ENCODE measurements at places on chromosomes 6 and 20.

DNA sequence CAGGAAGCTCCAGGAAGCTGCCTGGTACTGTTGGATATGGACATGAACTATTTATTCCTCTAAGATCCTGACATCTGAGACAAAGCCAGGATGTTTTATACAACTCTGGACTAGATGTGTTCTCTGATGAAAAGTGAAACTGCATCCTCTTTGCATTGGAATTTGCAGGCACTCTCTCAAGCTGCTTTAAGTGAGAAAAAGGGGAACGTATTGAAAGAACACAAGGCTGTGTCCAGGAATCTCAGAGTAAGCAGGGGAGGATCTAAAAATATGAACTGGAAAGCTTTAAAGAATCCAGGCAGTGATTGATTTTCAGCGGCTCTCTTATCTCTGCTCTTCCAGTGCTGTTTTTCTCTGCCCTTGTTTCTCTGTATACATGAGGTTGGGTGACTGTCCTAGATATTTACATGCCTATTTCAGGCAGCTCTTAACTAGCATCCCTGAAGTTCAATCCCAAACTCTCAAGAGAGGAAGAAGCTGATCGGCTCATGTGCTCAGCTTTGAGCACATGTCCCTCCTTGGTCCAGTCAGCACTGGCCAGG lies 193.8 kb downstream of the PLCB4 start:
- DNase-seq, result no peak

DNA sequence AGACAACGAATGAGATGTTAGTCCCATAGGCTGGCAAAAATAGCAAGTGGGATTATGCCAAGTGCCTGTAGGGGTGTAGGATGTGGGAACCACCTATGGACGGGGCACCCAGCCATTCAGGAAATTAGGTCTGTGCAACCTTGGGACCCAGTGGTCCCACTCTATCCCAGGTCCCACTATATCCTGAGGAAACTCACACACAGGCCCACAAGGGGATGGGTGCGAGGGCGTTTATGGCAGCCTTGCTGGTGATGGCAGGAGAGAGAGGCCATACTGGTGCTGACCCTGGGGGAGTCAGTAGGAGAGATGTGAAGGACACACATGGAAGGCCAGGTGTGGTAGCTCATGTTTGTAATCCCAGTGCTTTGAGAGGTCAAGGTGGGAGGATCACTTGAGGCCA lies 163.6 kb downstream of the EYA2 start:
- no peak for DNase-seq

- no peak for DNase-seq
Observed at GRCh38 chr6:147693181-147693580, 184.7 kb downstream of the SAMD5 start.

DNA sequence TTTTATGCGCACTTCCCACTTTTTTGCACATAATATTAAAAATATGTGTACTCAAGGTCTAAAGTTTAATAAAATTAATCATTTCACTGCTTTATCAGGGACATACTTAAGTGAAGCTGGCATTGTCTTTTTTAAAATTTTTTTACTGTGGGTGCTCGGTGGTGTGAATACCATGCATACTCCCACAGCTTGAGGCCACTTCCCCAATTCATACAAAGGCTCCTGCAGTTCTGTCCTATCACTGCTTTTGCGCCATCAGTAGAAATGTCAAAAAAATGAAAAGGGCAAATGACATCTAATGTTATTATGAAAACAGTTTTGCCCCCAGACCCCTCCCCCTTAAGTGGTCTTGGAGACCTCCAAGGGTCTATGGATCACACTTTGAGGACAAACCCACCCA lies 464.1 kb upstream of the ARID1B start:
- no peak for DNase-seq

DNA sequence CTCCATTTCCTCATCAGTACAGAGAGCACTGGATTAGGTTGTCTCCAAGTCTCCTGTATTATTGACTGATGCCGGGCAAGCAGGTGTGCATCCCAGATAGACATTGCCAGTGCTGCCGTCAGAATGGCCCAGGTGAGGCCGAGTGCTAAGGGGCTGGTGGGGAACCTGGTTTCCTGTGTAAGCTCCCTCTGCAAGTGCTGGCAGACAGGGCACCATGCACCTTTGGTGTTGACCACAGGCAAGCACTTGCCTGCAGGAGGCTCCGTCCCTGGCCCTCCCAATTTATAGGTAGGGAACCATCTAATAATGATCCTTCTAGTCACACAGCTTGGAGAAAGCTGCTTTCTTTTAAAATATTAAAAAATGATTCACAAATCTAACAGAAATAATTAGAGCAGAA lies 747 bp downstream of the GABRR1 start:
- no peak for DNase-seq

DNA sequence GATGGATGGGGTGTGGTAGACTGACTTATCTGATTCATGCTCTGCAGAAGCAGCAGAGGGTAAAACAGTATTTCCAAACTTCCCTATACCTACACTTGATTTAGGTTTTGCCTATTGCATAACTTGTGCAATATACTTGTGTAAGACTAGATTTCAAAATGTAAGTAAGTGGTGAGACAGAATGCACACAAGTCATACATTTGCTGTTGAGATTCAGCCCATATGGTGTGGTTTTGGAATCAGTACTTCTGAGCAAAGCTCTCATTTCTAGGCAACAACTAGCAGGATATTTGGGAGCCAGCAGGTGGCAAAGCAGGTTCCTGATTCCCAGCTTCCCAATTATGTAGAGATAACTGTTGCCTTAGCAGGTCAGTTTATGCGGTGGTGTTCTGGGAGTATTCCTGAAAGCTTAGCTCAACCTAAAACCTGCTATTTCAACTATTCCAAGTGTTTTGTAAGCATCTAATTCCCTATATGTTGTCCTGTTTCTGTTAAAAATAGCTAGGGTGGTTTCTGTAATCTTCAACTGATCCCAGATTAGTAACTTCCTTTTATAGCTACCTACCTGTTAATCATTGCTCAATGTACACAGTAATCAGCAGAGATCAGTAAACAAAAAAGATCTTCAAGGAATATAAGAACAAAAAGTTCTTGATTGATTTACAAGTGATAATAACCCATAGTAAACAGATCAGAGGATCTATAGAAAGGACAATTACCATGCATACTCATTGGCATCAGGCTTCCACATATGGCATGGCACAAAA lies 8.5 kb upstream of the FABP7 start:
- DNase-seq, result no peak

GRCh38 chr6:120899932-120900331 lies 434.3 kb downstream of the TBC1D32 start:
- no peak for DNase-seq

DNA sequence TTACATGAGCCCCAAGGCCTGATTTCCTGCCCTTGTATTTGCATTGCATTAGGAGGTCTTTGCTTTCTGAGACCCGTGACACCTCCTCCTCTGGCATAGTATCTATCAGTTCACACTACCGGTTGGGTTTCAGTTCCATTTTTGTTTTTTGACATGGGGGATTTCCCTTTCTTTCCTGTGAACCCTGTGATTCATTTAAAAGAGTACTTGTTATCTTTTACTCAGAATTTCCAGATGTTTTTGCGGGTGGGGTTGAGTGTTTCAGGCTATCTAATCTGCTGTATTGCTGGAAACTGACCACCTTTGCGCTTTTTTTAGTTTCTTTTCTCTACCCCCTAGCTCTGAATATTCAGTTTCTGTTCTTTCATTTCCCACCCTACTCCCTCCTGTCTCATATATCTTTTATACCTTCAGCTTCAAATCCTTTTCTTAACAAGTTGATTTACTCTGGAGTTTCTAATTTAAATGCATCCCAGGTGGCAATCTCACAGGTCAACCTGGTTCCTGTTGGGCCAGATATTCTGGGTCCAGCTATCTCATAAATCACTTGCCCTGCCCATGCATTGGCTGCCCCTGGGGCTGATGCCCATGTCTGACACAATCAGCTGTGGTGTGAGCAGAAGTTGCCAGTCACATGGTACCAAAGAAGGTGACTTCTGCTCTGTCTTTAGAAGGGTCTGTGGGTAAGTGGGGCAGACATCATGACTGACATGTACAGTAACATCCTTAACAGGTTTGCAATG lies 14.3 kb upstream of the NCOA3 start:
- DNase-seq, result no peak

DNA sequence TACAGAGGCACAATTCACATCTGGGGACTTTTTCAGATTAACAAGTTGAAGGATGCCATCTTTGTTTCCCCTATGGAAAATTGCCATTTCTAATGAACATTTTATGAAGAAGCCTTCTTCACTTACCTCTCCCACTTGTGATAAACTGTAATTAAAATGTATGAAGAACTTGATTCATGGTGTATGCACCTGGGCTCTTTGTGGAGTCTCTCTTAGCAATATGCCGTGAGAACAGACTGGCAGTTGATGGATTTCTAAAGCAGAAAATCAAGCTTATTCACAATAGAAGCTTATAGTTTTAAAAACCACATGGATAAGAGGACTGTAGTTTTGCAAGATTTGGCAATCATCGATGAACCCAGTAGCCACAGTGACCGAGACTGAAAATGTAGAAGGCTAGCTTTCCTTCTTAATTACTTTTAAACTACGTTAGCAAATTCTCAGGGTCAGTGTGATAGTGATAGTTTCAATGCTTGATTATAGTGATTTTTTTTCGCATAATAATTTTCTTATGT lies 270.6 kb downstream of the PRL start:
- no peak for DNase-seq

GRCh38 chr6:94045099-94045829 lies 625.9 kb upstream of the EPHA7 start:
- DNase-seq, result no peak

- DNase-seq, result no peak
Observed at GRCh38 chr6:129631070-129631469, 78.9 kb downstream of the ARHGAP18 start.

DNA sequence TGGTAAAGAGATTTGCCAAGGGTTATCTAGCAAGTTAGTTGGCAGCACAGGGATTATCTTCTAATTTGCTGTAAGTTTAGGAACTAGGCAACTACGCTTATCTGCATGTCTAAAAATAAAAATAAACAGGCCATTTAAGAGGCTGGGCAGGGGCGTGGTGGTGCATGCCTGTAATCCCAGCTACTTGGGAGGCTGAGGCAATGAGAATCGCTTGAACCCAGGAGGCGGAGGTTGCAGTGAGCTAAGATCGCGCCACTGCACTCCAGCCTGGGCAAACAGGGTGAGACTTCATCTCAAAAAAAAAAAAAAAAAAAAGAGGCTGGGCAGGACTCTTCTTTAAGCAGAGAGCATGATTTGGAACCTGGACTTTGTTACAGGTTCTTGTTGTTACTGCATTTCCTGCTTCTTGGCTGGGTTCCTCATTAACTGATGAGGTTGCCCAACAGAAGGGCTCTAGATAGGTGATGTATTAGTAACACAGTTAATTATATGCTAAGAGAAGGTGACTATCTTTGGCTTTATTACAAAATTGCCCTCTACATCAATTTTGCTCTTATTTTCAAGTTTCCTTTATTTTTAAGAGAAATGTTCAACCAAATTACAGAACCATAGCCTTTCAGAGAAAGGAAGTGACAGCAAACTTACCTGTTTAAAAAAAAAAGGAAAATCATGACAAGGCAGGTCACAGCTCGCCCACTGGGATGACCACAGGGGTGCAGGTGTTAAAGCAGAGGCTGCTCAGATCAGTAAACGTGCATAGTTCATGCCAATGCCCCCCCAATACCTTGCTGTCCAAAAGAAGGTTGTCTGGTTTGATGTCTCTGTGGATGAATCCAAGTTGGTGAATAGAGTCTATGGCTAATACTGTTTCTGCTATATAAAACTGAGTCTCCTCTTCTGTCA lies 32.5 kb downstream of the STK38 start:
- no peak for DNase-seq

DNA sequence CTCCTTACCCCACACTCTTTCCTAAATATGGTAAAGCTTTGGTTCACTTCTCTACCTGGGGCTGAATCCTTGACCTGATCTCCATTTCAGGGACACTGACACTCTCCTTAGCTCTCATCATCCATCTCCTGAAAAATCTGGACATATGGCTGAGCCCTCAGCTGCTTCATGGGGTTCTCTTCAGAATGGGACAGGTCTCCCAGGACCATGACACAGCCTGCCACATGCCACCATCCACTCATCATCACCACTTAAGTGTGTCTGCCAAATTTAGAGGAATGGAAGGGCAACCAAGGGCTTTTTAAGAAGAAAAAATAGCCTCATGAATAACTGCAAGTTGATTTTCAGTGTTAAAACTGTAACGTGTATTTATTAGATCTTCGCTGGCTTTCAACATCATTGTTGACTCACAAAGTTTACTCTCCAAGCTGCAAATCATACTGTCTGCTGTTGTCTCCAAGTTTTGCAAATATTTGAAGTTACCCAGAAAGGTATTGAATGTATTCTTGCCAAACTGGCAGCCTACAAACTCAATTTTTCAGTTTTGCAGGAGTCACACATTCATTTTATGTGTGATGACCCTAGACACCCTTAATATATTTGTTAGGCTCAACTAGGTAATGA lies 41.1 kb downstream of the HS3ST5 start:
- no peak for DNase-seq

- DNase-seq, result no peak
Observed at GRCh38 chr6:89268776-89269175, 46.3 kb downstream of the GABRR2 start.

DNA sequence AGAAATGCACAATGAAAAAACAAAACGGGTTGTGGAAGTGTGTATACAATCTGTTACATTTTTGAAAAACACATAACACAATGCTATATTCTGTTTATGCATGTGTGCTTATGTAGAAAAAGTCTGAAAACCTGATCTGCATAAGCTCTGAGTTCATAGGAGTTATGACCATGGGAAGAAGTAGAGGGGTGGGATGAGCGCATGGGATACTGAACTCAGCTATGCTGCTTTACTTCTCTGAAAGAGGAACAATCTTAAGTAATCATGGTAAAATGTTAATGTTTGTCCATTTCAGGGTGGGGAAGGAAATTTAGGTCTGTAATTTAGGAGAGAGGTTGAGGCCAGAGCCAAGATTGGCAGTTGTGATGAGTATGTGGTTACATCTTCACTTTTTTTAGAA lies 126.8 kb downstream of the MTHFD1L start:
- DNase-seq, result no peak

DNA sequence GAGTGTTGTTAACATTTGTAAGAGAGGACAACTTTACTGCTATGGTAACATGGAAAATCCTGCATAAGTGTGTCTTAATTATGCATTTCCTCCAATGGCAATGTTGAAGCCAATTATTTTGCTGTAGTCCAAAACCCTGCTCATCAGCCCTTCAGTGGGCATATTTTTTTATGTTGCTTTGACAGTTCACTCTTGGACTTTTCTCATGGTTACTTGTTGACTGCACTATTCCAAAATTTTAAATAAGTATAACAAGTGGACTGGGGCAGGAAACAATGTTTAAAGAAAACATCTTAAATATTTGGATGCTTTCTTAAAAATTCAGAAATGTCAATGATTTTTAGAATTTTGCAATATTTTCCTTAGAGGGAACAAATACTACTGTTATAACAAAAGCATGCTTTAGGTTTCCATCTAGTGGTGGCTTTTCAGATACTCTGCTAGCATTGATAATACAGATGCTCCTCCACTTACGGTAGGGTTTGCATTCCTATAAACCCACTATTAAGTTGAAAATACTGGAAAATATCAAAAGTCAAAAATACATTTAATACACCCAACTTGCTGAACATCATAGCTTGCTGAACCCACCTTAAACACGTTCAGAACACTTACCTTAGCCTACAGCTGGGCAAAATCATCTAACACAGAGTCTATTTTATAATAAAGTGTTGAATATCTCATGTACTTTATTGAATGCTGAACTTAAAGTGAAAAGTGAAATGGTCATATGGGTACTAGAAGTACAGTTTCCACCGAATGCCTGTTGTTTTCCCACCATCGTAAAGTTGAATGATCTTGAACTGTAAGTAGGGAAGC lies 86.4 kb downstream of the ADGRG6 start:
- no peak for DNase-seq

- DNase-seq, result no peak
Observed at GRCh38 chr20:61072398-61072797, 179.7 kb upstream of the CDH4 start.

GRCh38 chr6:164020142-164020541 lies 605.6 kb downstream of the QKI start:
- DNase-seq, result no peak

Data from esophagus squamous epithelium (tissue), 5 donors.